BE2C (cell line): ENCODE measurements at places on chromosomes 11 and 22.
A peak's percentile ranks its signal among the peaks of the same experiment; 100 is the strongest.

- DNase-seq, result peak; percentile 23
These were observed 12.1 kb downstream of the FAM118A start for GRCh38 chr22:45321827-45322226.

DNA sequence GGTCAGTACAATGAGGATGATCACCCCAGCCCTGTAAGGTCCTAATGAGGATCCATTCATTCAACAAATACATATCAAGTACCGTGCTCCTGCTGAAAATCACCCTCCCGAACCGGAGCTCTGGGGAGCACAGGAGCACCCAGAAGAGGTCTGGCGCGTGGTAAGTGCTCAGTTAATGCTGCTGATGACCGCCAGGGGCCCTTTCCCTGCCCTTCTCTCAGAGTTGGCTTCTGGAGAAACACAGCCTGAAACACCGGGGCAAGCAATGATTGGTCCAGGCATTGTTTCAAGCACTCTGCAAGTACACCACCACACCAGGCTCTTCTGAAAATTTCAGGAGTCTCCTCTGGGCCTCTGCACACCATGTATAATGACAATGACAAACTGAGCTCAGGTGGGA, 3.8 kb upstream of the CCDC86 start:
- no peak for DNase-seq

DNA sequence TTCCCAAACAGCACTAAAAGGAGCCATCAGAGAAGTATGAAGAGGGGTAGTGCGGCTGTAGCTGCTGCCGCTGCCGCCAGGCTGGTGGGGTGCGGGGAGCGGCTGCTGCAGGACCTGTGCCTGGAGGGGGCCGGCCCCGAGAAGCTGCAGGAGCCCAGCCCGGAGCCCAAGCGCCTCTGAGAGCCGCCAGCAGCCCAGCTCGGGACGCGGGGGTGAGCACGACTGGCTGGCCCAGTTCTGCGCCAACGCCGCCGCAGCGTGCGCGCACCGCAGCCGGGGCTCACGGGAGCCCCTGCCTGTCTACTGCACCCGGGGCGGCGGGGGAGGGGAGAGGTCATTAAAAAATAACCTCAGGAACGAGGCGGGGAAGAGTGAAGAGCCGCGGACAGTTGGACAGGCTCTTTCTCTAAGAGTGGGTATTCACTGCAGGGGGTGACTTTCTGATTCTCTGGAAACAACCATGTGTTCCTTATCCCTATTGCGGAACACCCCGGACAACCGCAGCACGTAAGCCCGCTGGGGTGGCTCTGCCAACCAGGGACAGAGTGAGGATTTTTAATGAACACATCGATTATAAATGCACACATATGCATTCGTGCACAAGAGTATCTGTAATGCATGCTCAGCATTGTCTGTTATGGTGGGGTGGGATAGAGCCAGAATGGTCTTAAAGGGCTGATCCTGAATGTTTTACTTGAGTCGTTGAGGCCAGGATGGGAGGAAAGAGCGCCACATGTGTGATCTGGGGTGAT, 453 bp downstream of the GAS2 start:
- DNase-seq, result peak; percentile 64

DNA sequence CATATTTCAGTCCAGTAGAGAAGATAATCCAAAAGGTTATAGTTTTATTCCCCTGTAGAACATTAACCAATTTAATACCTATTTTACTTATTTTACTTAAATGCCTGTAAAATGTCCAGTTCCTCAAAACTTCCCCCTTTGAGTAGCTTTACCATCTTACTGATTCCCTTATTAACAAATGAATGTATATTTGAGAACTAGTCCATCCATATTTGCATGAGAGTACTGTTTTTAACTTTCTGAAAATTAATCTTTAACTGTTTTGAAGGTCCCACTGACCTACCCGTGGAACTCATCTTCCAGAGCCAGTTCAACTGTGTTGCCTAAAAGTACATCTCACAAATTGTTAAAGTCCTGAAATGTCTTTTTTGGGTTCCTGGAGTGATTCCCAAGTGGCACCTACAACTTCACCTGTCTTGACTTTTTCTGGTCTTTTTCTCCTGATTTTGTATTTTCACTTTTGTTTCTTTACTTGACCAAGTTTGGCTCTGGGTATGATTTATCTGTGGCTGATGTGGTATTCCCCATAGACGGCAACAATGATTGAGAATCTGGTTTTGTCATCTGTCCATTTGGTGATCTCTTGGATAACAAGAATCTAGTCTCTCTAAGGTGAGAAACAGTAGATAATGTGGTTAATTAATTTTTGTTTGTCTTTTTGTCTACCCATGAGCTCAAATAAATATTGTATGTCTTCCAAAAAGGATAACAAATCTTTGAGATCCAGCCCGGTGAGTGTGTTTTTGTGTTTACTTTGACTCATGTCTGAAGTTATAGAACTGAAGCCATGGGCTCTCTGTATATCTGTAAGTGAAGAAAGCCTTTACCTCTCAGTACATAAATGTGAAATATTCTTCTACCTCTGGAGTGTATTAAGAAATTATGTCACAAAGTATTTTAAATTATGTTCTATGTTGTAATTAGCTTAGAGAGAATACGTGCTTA, 174.2 kb downstream of the ETS1 start:
- no peak for DNase-seq

DNA sequence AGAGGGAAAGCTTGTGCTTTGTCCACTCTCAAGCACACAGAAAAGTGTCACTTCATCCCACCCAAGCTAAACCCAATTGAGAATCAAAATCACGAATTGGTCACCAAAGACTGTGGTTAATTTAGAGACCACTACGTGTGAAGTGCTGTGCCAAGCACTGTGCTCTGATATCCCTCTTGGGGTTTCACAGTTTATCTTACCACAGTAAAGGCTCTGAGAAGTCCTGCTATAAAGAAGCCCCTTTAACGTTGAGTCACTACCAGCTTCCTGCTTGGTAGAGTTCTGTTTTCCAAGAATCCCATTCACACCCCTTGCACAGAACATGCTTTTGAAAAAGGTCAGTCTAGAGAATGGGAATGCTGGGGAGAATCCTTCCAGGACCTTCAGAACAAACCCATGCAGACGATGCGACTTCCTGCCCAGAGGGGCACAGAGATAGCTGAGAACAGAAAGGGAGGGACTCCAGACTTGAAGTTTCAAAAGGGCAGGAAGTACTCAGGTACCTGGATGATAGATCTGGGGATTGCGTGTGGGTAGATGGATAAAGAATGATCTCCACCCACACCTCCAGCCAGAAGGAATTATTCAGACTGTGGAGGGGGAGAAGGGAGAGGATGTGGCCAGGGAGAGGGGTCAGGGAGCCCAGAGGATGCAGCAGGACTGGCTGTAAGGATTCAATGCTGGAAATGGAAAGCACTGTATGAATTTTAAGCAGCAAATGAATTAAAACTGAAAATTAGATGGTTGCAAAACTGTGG, 18.1 kb upstream of the TSPAN18 start:
- DNase-seq, result no peak
